ENCODE measurements at places on chromosomes 2 and 18. TPM values are rescaled to one million over a fixed set of nuclear protein-coding genes. Genes with fewer than 3 reads are reported as not detected.

TRIM43 gene
- total RNA-seq, result not detected

GCG gene
- total RNA-seq, result not detected

RPL31 gene
- 2,169 TPM for total RNA-seq

C2orf68 gene
- 29.3 TPM for total RNA-seq

SLC9A2 gene
- 3.4 TPM for total RNA-seq

CHRNG gene
- not detected for total RNA-seq

POMC gene
- total RNA-seq, result not detected

CARF gene
- 1.9 TPM for total RNA-seq

RETSAT gene
- total RNA-seq, result 56.9 TPM

POTEF gene
- total RNA-seq, result not detected

LYPD6B gene
- not detected for total RNA-seq

EPB41L3 gene
- total RNA-seq, result 0.52 TPM

IKZF2 gene
- 0.09 TPM for total RNA-seq

DNER gene
- 10.0 TPM for total RNA-seq

PLGLB2 gene
- not detected for total RNA-seq

AGXT gene
- not detected for total RNA-seq

TMEFF2 gene
- 0.33 TPM for total RNA-seq

NT5DC4 gene
- not detected for total RNA-seq

EFHD1 gene
- 1.8 TPM for total RNA-seq

KRTCAP3 gene
- 0.90 TPM for total RNA-seq

CYRIA gene
- total RNA-seq, result 0.60 TPM

AQP12A gene
- total RNA-seq, result not detected

SLC9A4 gene
- total RNA-seq, result not detected

MC5R gene
- total RNA-seq, result not detected

HRH4 gene
- not detected for total RNA-seq

DSG4 gene
- total RNA-seq, result not detected

ALKAL2 gene
- not detected for total RNA-seq

DLX1 gene
- total RNA-seq, result 3.2 TPM

SCN7A gene
- not detected for total RNA-seq

PARD6G gene
- 3.4 TPM for total RNA-seq

FOXD4L1 gene
- total RNA-seq, result 0.37 TPM

CYBRD1 gene
- total RNA-seq, result 35.8 TPM

ZNF521 gene
- total RNA-seq, result not detected

RAB17 gene
- total RNA-seq, result not detected

TMEM163 gene
- total RNA-seq, result not detected

CD302 gene
- total RNA-seq, result 2.5 TPM

KHK gene
- 7.5 TPM for total RNA-seq

HOXD13 gene
- 0.24 TPM for total RNA-seq

CBLN2 gene
- not detected for total RNA-seq

KIF5C gene
- 0.32 TPM for total RNA-seq

OBSL1 gene
- total RNA-seq, result 26.1 TPM

ASB18 gene
- total RNA-seq, result not detected

SDC1 gene
- total RNA-seq, result 128 TPM

RUFY4 gene
- total RNA-seq, result not detected

All from A549 treated with ZK216348 at 1 μM for 4 hours (cell line).